ENCODE measurements at places on chromosomes 11 and 22.

GRCh38 chr11:119742263-119742861, 13.4 kb upstream of the NECTIN1 start:
- no peak for DNase-seq

DNA sequence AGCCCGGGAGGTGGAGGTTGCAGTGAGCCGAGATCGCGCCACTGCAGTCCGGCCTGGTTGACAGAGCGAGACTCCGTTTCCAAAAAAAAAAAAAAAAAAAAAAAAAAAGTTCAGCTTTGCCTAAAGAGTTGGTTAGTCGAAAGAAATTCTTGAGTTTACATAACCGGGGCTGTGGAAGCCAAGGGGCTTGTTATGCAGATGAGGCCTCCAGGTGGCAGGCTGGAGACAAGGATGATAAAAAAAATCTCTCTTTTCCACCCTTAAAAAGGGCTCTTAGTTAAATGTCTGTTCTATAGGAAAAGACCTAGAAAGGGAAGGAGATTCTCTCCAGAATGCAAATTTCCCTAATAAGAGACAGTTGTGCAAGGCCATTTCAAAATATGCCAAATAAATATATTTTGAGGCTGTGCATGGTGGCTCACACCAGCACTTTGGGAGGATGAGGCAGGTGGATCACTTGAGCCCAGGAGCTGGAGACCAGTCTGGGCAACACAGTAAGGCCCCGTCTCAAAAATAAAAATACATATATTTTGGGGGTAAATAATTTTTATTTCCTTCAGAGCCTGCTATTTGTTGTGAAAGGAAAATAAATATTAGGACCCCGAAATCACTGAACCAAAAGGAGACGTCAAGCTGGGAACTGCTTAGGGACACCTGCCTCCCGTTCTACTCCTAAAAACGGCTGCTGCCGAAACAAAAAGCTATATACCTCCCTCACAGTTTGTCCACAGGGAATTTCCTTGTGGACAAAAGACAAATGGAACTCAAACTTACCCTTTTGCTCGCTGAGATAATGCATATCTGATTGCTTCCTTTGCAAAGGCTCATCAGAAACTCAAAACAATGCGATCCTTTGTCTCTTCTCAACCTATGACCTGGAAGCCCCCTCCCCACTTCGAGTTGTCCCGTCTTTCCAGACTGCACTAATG, 2.4 kb upstream of the IFITM2 start:
- no peak for DNase-seq

- DNase-seq: no peak
Observed at GRCh38 chr11:47225552-47226400, 11.0 kb downstream of the DDB2 start.

DNA sequence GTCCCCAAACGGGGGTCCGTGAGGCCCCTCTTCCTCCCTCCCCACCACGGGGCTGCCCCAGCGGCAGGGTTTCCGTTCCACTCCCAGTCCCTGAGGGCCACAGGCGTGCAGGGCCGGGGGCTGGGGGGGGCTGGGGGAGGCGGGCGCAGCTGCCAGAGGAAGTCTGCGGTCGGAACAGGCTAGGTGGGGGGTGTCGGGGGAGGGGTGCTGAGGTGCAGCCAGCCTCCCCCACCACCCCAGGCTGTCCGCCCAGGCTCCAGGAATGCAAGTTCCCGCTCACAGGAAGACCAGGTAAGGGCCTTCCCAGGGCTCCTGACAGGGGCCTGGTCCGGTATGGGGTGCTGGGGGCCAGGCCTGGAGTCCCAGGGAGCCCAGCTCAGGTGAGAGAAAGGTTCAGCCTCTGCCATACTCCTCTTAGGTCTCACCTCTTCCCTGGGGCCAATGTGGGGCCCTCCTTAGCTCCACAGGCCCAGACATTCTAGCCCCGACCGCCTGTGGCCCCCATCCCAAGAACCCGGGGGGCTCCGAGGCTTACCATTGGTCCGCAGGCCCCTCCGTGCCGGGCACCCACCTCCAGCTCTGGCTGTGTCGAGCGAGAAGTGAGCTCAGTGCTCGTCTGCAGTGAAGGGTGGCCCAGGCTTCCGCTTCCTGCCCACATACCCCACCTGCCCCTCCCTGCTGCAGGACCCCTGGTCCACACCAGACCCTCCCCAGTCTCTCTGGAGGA, at the start of gene PTPRCAP:
Gene PTPRCAP, minus strand, starts transcription at position 601 of the 727 bp plus-strand sequence. Its CDS starts 63 bp downstream, at position 538.
- DNase-seq: no peak

DNA sequence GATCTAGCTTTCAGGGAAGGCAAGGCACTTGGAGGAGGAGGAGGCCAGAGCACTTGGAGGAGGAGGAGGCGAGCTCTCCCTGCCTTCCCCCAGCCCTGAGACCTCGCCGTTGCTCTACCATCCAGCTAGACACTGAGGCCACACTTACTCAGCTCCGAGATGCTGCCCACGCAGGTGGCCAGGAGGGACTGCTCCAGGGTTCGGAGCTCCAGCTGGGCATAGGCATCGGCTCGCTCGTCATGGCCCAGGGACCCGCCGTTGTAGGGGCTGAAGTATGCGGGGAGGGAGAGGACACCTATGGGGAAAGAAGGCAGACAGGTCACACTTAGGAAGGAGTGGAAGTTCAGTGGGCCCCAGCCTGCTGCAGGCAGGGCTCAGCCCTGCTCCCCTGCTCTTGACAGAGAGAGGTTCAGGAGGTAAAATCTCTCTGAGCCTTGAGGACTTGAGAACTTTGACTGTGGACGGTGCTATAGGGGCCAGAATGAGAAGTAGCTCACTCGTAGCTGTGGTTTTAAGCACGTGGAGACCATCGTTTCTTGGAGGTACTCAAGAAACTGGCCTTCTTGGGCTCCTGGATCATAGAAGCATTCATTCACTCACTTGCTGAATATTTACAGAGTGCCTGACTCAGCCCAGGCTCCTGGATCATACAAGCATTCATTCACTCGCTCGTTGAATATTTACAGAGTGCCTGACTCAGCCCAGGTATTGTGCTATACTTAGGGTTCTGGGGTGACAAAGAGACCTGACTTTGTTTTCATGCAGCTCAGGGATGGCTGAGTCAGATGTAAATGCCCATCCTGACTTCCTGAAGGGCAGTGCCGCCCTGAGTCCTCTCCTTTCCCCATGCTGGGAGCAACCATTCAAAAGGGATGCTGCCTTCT, 99.2 kb downstream of the NAT10 start:
- no peak for DNase-seq

DNA sequence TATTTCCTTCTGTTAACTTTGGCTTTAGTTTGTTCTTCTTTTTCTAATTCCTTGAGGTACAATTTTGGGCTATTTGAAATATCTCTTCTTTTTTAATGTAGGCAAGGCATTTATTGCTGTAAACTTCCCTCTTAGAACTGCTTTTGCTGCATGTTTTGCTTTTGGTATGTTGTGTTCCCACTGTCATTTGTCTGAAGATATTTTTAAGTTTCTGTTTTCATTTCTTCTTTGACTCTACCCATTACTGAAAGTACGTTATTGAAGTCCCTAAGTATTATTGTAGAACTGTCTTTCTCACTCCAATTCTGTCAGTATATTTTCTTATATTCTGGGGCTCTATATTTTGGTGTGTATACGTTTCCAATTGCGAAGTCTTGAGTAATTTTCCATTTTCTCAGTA, 77.9 kb downstream of the KCNQ1OT1 start:
- no peak for DNase-seq

DNA sequence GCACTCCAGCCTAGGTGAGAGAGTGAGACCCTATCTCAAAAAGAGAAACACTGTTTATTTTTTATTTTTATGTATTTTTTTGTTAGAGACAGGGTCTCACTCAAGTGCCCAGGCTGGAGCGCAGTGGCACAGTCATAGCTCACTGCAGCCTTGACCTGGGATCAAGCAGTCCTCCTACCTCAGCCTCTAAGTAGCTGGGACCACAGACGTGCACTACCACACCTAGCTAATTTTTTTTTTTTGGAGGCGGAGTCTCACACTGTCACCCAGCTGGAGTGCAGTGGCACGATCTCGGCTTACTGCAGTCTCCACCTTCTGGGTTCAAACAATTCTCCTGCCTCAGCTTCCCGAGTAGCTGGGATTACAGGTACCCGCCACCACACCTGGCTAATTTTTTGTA, 6.4 kb downstream of the RBX1 start:
- DNase-seq: no peak

- no peak for DNase-seq
Observed at GRCh38 chr11:128684549-128685401, 9.1 kb upstream of the FLI1 start.

GRCh38 chr22:33921525-33922348, 1.5 kb upstream of the LARGE1 start:
- DNase-seq: no peak

GRCh38 chr11:104694259-104695064, 203.8 kb downstream of the CASP12 start:
- DNase-seq: no peak

- DNase-seq: no peak
Observed at GRCh38 chr11:576811-577610, 741 bp downstream of the PHRF1 start.

GRCh38 chr11:134272381-134273316, 3.5 kb upstream of the GLB1L3 start:
- peak; percentile 18 for DNase-seq

DNA sequence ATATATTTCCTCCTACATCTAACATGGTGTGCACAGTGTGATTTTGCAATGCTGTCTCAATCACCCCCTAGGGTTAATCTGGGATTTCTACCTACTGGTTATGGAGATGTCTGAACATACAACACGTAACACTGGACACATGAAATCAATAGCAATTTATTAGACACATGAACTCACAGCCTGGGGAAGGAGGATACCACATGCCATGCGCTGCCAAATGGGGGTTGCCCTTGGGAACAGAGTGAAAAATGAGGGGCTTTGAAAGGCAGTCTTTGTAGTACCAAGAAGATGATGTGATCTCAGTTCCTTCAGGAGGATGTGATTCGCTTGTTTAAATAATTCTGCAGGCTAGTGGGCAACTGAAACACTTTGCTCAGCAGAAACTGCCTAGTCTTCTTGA, 253.6 kb upstream of the LRRC4C start:
- no peak for DNase-seq

- no peak for DNase-seq
Observed at GRCh38 chr11:44848203-44848962, 102.3 kb downstream of the TP53I11 start.

DNA sequence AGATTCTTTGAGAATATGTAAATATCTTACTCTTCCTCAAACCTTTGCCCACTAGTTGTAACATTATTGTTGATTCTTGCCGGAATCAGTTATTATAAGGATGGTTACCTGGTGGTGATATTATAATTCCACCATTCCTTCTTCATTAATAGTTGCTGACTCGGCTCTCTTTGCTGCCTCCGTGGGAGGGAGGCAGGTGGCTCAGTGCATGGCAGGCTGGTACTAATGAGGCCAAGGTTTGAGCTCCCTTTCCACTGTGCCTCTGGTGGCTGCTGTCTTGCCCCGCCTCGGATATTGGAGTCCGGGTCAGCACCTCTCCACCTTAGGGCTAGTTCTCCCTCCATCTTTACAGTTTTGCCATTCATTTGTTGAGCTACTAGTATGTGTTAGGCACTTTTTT, 12.7 kb downstream of the CD6 start:
- DNase-seq: no peak

- no peak for DNase-seq
Observed at GRCh38 chr22:39360674-39361413, 11.1 kb downstream of the SYNGR1 start.
